ENCODE measurements at places on chromosomes 5 and 9. TPM values are rescaled to one million over a fixed set of nuclear protein-coding genes. Genes with fewer than 3 reads are reported as not detected.

Gene TSTD2
- 24.8 TPM for total RNA-seq

Gene ELAVL2
- total RNA-seq, result not detected

Gene ARID3C
- total RNA-seq, result not detected

Gene SGCD
- 75.2 TPM for total RNA-seq

Gene NR5A1
- not detected for total RNA-seq

Gene GALT
- total RNA-seq, result 54.1 TPM

Gene PCDHB4
- 1.5 TPM for total RNA-seq

Gene FTMT
- total RNA-seq, result not detected

Gene C7
- total RNA-seq, result 346 TPM

Gene NOXA1
- total RNA-seq, result 2.2 TPM

Gene SLC34A3
- not detected for total RNA-seq

DNA sequence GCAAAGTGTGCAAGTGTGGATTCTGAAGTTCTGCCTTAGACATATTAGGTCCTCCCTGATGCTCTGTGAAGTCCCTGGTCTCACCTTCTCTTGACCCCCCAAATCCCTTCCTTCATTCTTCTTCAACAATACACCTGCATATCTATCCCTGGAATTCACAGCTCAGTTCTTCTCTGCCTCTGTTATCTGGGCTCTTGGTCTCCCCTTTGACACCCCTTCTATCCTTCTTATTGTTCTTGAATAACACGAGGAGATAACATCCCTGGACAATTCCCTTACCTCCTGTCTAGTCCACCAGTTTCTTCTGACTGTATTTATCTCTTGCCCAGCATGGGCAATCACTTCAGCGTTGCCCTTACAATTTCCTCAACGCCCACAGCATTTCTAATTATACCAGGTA lies 104.8 kb upstream of the ATG10 start:
- DNase-seq, result no peak

GRCh38 chr5:107090506-107090905 lies 580.2 kb downstream of the EFNA5 start:
- no peak for DNase-seq

GRCh38 chr5:20020247-20020646 lies 32.2 kb upstream of the CDH18 start:
- no peak for DNase-seq

- no peak for DNase-seq
These were observed 2.4 kb downstream of the BICD2 start for GRCh38 chr9:92762196-92762595.

- DNase-seq, result peak; percentile 80
These were observed at the start of gene SPACA9 for GRCh38 chr9:132878695-132879456. TSS of gene SPACA9 (plus strand) at chr9:132878898. CDS start at chr9:132883948, 5,050 bp downstream.

DNA sequence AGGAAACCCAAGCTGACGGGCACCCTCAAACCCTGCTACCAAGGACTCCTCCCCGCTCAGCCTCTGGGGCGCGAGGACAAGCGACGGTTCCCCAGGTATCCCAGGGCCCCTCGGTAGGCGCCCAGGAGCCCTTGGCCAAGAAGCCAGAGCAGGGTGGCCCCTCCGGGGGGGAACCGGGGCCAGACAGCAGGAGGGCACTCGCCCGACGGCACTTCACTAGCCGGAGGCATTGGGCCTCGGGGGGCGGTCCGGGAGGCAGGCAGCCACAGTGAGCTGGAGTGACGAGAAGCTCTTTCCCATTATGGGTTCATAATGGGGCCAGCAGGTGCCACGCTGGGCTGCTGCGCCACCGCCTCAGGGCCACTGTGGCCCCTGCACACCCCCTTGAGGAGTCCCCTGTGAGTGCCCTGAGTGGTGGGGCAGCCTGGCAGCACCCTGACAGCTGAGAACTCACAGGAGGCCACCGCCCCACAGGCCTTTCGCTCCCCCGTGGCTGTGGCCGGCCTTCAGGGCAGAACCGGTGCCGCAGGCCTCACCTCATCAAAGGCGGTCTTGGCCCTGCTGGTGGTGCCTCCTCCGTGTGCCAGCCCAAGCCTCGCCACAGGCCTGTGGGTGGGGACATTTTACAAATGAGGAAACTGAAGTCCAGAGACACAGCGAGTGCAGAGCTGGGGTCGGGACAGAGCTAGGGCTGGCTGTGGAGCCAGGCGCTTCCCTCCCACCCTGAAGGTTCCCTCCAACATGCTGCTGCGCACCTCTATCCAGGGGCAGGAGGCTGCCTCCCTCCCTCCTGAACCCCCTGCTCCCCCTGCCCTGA lies 68.7 kb downstream of the PSMB7 start:
- DNase-seq, result peak; percentile 39

DNA sequence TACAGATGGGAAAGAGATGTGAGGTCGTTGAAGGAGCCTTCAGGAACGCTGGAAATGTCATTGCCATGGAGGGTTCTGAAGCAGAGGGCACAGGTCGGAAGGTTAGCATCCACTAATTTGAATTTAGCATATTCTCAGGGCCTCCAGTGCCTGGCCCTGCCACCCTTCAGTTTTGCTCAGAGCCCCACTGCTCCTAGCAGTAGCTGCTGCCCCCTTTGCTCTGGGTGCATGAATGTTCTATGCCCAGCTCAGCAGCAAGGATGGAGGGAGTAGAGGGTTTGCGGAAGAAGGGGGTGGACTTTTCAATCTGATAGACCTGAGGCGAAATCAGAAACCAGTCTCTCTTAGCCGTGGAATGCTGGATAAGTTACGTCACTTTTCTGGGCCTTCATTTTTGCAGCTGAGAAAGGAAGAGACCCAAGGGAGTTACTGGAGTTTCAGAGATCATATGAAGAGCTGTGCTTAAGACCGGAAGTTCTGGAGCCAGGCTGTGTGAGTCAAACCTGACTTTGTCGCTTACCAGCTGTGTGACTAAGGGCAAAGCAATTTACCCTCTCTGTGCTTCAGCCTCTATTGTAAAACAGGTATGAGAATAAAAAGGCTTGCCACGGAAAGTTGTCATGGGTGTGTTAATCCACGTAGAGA lies 133.2 kb upstream of the PANK3 start:
- no peak for DNase-seq

DNA sequence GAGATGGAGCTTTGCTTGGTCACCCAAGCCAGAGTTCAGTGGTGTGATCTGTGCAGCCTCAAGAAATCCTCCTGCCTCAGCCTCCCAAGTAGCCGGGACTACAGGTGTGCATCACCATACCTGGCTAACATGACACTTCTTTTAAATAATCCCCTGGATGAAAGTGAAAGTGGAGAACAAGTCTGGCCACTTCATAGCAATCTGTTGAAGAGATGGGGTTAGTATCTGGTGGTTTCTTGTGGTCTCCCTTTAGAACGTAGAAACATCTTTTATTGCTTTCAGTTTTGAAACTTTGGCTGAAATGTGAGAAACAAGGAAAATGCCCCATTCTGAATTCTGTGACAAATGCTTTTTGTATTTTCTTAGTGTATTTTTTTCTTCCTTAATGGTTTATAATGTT lies 452.5 kb upstream of the RIOK2 start:
- DNase-seq, result no peak

GRCh38 chr9:108994695-108995094 lies 18.6 kb downstream of the CTNNAL1 start:
- DNase-seq, result no peak

GRCh38 chr5:111480346-111480745 lies 32.0 kb downstream of the STARD4 start:
- DNase-seq, result no peak

- DNase-seq, result no peak
These were observed 433.5 kb downstream of the CDH18 start for GRCh38 chr5:19554524-19554923.

- DNase-seq, result no peak
These were observed 339.7 kb upstream of the CLINT1 start for GRCh38 chr5:158198636-158199035.

DNA sequence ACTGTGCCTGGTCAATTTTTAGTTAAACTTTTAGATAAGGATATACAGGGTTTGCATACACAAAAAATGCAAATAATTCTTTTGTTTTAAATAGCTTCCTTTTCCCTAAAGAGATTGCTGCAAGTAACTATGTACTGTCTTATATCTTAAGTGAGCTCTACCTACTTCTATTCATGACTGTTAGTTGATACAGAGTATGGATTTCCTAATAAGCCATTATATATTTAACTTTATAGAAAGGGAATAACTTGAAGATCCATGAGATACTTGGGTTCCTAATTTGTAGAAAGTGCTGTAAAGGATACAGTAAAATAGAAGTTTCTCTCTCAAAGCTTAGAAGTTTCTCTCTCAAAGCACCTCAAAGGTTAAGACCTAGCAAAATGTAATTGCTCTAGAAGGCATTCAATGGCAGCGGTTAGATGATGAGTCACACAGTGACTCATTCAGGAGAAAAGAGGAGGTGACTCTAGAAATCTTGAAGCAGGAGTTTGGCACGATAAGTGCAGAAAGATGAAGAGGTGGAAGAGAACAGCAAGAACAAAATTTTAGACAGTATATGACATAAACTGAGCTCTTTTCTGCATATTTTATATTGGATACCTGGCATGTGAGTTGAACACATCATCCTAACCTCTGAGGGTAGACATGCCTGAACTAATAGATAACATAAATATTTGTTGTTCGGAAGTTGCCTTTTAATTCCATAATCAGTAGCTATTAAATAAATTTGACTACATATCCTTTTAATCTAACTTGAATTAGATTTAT lies 5.5 kb upstream of the DNAJC21 start:
- no peak for DNase-seq

DNA sequence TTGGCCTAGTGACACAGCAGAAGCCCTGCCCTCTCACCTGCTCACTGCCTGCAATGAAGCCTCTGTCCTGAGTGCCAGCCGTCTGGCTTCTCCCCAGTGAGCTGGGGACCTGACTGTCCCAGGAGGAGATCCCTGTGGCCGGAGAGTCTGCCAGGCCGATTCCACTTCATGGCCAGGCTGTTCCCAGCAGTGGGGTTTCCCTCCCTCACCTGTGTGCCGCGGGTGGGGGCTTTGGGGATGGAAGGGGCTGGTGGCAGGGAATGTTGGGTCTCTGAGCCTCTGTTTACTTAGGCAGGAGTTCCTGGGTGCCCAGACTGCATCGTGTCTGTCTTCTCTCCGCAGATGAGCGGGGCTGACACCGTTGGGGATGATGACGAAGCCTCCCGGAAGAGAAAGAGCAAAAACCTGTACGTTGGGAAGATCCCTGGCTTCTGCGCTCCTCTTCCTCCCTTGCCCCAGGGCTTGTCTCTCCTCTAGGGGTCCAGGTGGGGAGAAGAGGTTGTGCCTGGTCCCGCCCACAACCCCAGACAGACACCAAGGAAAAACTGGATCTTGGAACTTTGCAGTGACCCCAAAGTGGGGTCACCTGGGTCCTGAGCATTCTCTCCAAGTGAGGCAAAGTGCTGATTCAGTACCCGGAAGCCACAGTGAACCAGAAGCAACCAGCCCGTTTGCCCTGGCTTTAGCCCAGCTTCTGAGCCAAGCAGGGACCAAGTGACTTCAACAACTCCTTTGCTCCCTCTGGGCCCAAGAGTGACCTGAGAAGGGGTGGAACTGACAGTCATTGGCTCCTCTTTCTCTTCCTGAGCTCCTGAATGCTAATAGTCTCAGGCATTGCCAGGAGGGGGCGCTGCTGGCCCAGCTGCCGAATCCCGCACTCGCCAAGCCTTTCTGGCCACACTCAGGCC lies 127.7 kb downstream of the RGS3 start:
- peak; percentile 86 for DNase-seq

GRCh38 chr9:126375386-126375785 lies 48.8 kb downstream of the MVB12B start:
- DNase-seq, result no peak

GRCh38 chr9:88071331-88071730 lies 66.9 kb downstream of the SPATA31C2 start:
- DNase-seq, result no peak

DNA sequence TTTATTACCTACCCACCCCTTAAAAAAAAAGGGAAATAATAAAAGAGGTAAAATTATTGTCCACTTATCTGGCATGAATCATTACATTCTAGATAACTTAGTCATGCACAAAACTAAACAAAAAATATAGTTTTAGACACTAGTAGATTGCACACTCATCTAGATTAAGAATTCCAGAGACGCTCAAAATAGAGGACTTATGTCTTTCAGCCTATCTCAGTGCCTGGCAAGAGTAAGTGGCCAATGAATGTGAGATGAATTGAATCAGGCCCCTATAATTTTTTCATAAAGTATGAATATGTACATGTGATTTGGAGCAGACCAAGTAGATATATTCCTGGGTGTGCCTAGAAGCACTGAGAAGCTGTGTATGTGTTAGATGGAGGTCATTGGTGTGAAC lies 2.0 kb upstream of the RXFP3 start:
- no peak for DNase-seq

DNA sequence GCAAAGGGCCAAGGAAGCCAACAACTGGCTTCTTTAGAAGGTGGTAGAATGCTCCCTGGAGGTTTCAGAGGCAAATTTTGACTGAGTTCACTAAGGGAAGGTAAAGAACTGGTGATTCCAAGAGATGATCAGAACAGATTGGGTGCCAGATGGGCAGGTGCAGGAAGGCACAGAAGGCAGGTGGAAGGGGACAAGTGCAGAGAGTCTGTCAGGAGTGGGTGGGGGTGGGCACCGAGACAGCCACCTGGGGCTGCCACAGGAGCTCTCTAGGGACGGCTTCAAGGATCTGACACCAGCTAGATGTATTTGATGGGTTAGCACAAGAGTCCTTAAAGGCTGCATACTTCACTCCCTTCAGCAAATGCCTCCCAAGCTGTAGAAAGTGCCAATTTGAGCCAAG lies 207.3 kb downstream of the PTTG1 start:
- DNase-seq, result no peak

DNA sequence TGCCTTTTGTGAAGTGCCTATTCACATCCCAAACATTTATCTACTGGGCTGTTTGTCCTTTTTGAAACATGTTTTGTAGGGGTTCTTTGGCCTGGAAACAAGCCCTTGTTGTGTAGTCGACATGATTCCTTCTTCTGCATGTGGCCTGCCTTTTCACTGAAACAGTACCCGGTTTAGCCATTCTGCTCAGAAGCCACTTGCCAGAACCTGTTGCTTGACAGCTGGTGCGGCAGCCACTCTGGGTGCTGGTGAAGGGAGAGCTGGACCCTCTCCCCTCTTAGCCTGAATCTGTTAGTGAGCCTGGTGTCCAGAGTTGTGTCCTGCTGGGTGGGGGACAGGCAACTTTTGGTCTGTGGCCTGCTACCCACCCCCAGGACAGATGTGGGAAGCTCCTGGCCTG lies 128.8 kb upstream of the CACNA1B start:
- no peak for DNase-seq

- peak; percentile 60 for DNase-seq
These were observed 1.0 kb downstream of the ELAVL2 start for GRCh38 chr9:23824830-23825591.

- DNase-seq, result no peak
These were observed 12.9 kb downstream of the NFIB start for GRCh38 chr9:14301006-14301405.

DNA sequence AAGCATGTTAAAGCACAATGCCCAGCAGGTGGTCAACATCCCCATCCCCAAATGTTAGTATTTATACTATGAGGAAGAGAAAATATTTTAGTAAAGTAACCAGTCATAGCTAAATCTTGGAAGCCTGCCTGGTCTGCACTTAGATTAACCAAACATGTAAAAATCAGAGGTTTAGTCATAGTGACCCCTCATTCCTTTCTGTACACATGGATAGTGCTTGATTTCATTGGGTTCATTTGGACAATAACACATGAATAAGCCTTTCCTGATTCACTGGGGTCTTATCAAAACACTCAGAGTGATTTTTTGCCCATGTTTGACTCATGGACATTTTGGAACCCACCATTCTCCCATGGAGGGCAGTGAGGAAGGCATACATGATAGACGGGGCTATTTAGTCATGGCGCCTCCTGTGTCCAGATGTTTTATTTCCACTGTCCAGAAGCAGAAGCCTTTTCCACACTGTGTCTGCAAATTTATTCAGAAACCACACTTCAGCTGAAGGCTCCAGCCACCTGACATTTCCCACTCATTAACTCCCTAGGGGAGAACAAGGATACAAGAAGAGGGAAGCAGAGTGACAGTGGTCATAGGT lies 32.5 kb downstream of the OR1J1 start:
- DNase-seq, result no peak

Measured in Right ventricle myocardium inferior (tissue), 1 donor.